ENCODE measurements at places on chromosomes 1 and 21.
A peak's percentile ranks its signal among the peaks of the same experiment; 100 is the strongest.

GRCh38 chr1:27626031-27626935 is 8.7 kb downstream of the FGR start:
- no peak for DNase-seq

- DNase-seq: no peak
These were observed 102.1 kb upstream of the ZBTB40 start for GRCh38 chr1:22349362-22350043.

DNA sequence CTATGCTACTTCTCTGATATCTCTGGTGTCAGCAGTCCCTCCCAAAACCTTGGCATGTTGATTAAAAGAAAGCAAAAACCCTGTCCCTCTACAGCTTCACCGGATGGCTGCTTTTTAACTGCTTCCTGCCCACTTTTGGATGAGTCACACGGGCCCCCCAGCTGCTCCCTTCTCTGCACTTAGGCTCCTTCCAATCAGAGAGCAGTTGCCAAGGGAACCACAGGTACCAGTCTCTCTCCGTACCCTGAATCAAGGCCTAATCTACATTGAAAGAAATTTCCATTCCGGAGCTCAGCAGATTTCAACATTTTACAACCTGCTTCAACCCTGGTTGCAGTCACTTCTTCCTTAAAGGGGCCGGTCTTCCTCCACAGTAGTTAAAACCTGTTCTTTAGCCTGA is 70.6 kb upstream of the GJB5 start:
- DNase-seq: peak; percentile 35

GRCh38 chr1:42731585-42731984 is 8.5 kb downstream of the CLDN19 start:
- DNase-seq: no peak

GRCh38 chr1:111602974-111603373 is 16.6 kb upstream of the RAP1A start:
- no peak for DNase-seq
